ENCODE measurements at places on chromosomes 3 and 15.

GRCh38 chr15:56038015-56038414, 44.6 kb upstream of the NEDD4 start:
- peak; percentile 69 for DNase-seq

DNA sequence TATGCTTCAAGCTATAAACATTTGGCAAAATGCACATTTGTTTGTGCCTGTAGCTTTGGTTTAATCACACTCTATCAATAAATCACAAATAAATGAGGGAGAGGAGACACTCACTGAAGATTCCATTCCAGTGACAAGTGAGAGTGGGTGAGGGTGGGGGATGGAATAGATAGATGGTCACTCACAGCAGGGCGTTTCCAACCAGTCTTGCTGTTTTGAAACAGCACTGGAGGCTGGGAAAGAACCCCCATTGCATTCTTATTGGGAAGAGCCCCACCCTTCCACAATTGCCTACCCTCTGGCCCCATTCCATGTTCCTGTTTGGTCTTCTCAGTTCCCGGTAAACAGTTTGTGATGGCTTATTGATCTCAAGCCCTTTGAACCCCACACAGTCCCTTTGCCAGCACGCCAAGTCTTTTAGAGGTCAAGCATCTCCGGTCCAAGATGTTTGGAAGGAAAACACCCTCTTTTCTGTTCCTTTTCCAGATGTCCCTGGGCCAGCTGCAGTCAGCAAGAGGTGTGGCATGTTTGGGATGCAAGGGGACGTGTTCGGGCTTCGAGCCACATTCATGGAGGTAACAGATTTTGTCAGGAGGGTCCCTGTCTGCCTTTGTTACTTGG, 30.7 kb downstream of the LMCD1 start:
- no peak for DNase-seq

GRCh38 chr3:147890114-147890513, 480.9 kb downstream of the ZIC1 start:
- no peak for DNase-seq

GRCh38 chr3:79517766-79518413, 249.9 kb downstream of the ROBO1 start:
- DNase-seq: peak; percentile 23

DNA sequence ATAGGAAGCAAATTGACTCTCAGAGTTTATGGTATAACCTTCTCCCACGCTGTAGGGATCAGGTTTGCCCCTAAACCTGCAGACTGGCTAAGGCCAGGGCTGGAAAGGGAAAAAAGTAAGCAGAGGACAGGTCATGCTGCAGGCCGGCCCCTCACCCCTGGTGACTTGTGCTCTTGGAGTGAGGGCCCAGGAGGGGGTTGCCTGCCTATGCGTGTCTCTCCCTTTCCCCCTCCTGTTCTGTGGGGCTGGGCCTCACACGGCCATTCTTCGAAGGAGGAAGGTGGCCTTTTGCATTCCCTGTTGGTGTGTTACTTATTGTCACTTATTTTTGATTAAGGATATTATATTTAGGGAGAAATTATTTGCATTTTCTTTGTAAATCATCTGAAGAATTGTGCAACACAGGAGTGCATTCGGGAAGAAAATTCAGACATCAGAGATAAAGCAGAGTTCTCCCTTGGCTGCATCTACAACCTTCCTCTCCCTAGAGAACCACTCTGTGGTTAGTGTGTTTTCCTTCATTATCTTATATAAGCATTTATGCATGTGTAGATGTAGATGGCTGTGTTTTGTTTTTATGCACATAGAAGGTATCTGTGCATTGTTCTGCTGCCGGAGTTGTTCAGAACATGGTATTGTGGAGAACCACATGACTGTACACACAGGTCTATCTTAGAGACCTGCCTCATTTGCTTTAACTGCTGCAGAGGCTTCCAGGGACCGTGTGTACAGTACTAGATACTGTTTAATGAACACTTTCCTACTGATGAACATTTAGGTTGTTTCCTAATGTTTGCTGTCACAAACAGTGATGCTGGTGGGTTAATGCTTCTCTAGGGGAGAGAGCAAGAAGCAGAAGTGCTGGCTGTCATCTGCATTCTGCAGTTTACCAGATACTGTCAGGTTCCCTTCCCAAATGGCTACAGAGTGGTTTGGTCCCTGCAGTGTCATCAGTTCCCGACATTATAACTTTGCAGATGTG, 133.5 kb downstream of the APBA2 start:
- no peak for DNase-seq

DNA sequence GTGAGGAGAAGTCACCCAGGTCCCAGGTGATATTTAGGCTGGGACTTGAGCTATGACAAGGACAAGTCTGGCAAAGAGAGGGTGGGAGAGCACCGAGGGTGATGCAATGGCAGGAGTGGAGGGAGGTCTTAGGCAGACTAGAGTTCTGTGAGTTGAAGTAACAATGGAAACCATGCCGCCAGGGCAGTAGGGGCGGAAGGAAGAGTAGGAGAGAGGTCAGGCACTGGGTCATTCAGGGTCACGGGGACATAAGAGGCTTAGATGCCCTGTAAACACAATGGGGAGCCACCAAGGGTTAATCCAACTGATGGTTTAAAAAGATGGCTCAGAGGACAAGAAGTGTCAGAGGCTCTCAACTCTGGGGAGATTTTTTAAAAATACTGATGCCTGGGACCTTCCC, 199.7 kb upstream of the LRTM1 start:
- no peak for DNase-seq
